ENCODE measurements at places on chromosomes 3 and 15. TPM values are rescaled to one million over a fixed set of nuclear protein-coding genes. Genes with fewer than 3 reads are reported as not detected.

DNA sequence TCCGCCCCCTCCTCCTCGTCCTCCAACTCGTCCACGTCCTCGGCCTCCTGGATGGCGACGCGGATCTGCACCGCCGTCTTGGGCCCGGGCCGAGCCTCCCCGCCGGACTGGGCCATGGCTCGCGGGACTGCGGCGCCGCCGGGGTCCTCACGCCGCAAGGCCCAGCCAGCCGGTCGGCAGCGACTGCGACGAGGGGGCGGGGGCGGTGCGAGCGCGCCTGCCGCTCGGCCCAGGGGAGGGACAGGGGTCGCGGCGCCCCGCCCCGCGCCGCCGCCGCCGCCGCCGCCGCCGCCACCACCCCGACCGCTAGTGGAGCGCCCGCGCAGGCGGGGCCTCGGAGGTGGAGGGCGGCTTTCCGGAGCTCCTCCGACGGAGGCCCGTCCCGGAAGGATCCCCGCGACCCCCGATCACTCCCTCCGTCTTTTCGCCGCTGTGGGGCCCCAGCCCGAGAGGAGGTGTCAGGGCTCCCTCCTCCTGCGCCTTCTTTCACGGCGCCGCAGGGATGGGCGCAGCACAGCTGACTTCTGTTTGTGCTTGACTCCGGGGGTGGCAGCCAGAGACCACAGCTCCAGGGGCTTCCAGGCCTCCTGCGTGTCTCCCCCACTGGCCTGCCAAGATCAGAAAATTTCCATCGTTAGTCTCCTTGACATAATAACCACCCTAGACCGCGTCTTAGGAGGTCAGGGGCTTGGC lies at the start of gene LARP6:
TSS of gene LARP6 (minus strand) at position 185 of the 693 bp plus-strand sequence. CDS start at position 116, 69 bp downstream.
- DNase-seq = peak; percentile 91

DNA sequence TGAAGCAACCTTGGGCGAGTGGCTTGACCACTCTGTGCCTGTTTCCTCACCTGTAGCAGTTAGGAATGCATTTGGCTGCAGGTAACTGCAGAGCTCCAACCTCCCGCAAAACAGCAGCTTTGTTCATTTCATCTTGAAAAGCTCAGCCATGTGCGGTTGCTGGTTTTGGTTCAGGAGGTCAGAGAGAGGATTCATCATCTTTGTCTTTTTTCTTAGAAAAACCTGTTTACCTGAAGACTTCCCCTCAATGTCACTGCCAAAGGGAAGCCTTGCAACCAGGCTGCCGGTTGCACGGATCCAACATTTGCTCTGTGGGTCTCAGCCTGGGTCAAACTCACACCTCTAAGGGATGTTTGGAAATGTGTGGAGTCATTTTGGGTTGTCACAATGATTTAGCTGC lies 16.4 kb upstream of the FURIN start:
- no peak for DNase-seq

DNA sequence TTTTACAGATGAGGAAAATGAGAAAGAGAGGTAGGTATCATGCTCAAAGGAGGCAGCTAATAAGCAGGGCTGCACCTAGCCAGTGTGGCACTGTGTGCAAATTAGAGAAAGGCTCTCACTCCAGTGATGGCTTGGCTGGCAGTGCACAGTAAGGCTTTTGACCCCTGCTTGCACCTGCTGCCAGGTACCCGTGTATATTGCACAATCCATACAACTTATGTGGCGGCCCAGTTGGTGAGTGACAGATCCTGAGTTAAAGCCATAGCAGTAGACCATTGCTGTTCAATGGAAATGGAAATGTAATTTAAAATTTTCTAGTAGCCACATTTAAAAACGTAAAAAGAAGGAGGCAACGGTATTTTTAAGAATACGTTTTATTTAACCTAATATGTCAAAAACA lies 266.4 kb upstream of the AZI2 start:
- no peak for DNase-seq

- no peak for DNase-seq
These were observed 51.6 kb downstream of the SUCLG2 start for GRCh38 chr3:67602816-67603215.

GRCh38 chr15:71202712-71203111 lies 87.4 kb downstream of the THSD4 start:
- no peak for DNase-seq

DNA sequence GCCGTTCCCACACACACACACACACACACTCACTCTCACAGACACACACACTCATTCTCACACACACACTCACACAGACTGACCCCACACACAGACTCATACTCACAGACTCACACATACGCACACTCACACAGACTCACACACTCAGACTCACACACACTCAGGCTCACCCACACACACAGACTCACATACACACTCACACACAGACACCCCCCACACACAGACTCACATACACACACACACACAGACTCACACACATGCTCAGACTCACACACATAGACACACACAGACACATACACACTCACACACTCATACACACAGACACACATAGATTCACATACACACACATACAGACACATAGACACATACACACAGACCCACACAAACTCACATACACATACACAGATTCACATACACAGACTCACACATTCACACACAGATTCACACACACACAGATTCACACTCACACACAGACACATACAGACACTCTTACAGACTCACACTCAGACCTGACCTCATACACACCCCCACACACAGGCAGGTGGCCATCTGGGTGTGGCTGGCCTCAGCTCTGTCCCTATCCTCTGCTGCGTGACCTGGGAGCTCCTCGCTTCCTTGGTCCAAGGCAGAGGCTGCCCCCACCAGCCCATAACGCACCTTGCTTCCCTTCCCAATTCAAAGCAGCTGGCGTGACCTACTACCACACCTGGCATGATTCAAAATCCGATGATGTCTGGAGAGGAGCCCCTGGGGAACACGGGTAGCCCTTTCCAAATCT lies 1.9 kb downstream of the C3orf22 start:
- no peak for DNase-seq

DNA sequence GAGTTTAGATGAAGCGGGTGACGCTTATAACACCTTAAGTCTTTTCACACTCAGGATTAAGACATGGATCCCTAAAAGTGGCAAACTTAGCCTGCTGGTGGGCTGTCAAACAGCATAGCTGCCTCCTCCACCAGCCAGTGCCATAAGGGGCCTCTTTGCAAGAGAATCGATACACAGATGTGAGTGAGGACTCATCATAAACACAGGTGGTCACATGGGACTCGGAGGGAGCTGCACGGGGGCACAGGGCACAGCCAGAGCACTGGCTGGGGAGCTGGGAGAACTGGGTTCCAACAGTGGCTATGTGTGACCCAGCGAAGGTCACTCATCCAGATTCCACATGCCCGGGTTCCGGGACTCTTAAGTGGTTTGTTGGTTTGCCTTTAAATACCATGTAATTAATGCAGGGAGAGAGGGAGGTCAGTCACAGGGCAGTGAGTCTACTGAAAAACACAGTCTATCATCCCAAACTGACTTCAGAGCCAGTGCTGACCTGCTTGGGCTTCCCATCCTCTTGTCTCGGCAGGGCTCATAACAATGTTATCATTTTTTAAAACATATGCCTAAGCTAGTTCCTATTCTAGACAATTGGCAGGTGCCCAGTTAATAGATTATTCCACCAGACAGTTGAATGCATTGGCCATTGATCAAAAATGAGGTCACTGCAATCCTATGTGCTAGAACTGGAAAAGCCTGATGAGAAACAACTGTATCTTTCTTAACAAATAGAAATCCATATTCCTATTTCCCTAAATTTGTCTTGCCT lies 51.8 kb downstream of the SLC12A8 start:
- no peak for DNase-seq

DNA sequence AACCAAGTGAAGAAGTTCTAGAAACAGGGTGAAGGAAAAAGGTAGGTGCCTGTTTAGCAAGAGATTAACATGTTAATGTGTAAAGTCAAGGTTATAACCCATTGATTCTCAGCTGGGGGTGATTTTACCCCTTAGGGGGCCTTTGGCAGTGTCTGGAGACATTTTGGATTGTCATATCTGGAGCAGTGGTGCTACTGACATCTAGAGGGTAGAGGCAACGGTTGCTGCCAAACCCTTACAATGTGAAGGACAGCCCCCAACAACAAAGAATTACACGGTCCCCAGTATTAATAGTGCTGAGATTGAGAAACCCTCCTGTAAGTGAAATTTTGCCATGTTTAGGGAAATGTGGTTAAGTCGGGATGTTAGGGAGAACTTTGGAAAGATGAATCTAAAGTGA lies 74.7 kb downstream of the CRYBG3 start:
- DNase-seq = no peak

The ILDR1 gene
- total RNA-seq = not detected

The CYP8B1 gene
- not detected for total RNA-seq

The NEK10 gene
- total RNA-seq = 9.8 TPM
